ENCODE measurements at places on chromosomes 16 and 17. TPM values are rescaled to one million over a fixed set of nuclear protein-coding genes. Genes with fewer than 3 reads are reported as not detected.

Gene RBFOX1
- polyA plus RNA-seq: not detected

Gene KRT9
- not detected for polyA plus RNA-seq

Gene SIAH1
- polyA plus RNA-seq: 24.3 TPM

Gene CD300A
- polyA plus RNA-seq: 28.0 TPM

Gene ARHGAP23
- polyA plus RNA-seq: not detected

Gene KRTAP17-1
- polyA plus RNA-seq: not detected

Gene SLC38A8
- not detected for polyA plus RNA-seq

Gene CUEDC1
- polyA plus RNA-seq: not detected

Gene CDH1
- polyA plus RNA-seq: not detected

Gene MPV17L
- polyA plus RNA-seq: 0.04 TPM

Gene SOX8
- polyA plus RNA-seq: 0.48 TPM

Gene TEKT5
- polyA plus RNA-seq: not detected

Gene LPCAT2
- polyA plus RNA-seq: not detected

Gene TCAP
- polyA plus RNA-seq: not detected

Gene RNF222
- 0.08 TPM for polyA plus RNA-seq

Gene SCRN2
- 19.8 TPM for polyA plus RNA-seq

Gene NPIPA3
- 0.80 TPM for polyA plus RNA-seq

Gene CSH2
- not detected for polyA plus RNA-seq

Gene DNASE1L2
- polyA plus RNA-seq: not detected

Gene SPATA22
- polyA plus RNA-seq: not detected

Gene PPP1R27
- polyA plus RNA-seq: not detected

Gene KRTAP9-8
- polyA plus RNA-seq: not detected

Gene SLC16A3
- polyA plus RNA-seq: 3.7 TPM

Gene CES5A
- polyA plus RNA-seq: not detected

Gene VTN
- polyA plus RNA-seq: not detected

Gene KRT20
- not detected for polyA plus RNA-seq

Gene CTRB2
- polyA plus RNA-seq: not detected

Gene GAST
- polyA plus RNA-seq: not detected

Gene ASPA
- not detected for polyA plus RNA-seq

Gene CLEC18B
- polyA plus RNA-seq: not detected

Gene TMEM238L
- polyA plus RNA-seq: not detected

Gene TVP23B
- 38.4 TPM for polyA plus RNA-seq

Gene CMTM1
- polyA plus RNA-seq: not detected

Gene OR1F1
- not detected for polyA plus RNA-seq

Gene MTSS2
- polyA plus RNA-seq: 0.06 TPM

Gene RPH3AL
- 13.8 TPM for polyA plus RNA-seq

Gene VPS35L
- polyA plus RNA-seq: 38.2 TPM

Gene PPL
- 0.55 TPM for polyA plus RNA-seq

Gene KRTAP4-5
- not detected for polyA plus RNA-seq

Gene MAPT
- polyA plus RNA-seq: not detected

Gene SLFN14
- not detected for polyA plus RNA-seq

Gene CDRT4
- polyA plus RNA-seq: 0.50 TPM

Gene SAMD14
- polyA plus RNA-seq: 0.15 TPM

Gene CCT6B
- polyA plus RNA-seq: 2.8 TPM

Gene NPIPB9
- polyA plus RNA-seq: 0.31 TPM

Gene MEAK7
- 8.2 TPM for polyA plus RNA-seq

Gene HOXB1
- polyA plus RNA-seq: not detected

Gene HS3ST3A1
- polyA plus RNA-seq: 0.44 TPM

Gene NFE2L1
- polyA plus RNA-seq: 20.5 TPM
